ENCODE measurements at places on chromosomes 2 and 18.

GRCh38 chr2:11073251-11073650 is 82.0 kb upstream of the SLC66A3 start:
- no peak for DNase-seq

- no peak for DNase-seq
Measured at GRCh38 chr2:234587341-234588053, 90.6 kb upstream of the ARL4C start.

DNA sequence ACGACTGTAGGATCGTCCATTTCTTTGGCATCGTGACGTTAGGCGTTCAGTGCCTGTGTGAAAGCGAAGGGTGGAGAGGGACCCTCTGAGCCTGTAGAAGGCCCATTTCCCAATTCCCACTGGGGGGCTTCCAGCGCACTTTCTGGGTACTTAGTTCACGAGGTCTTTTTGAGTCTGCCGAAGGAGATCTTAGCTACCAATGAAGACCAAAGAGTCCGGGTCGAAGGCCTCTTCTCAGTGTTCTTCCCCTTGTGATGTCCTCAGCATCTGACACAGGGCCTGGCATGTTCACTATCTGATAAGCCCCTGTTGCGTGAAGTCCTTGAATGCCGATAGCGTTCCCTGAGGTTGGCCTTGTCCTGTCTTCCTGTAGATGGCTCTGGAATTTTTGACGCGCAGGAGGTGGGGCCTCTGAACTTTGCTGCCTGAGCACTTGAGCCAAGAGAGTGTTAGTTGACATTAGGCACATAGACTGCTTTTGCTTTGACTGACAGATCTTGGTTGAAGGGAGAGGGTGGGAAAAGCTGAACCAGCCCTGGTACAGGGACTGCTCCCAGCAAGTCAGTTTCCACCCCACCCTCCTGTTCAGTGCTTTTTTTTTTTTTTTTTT is 52.8 kb downstream of the LDLRAD4 start:
- no peak for DNase-seq

DNA sequence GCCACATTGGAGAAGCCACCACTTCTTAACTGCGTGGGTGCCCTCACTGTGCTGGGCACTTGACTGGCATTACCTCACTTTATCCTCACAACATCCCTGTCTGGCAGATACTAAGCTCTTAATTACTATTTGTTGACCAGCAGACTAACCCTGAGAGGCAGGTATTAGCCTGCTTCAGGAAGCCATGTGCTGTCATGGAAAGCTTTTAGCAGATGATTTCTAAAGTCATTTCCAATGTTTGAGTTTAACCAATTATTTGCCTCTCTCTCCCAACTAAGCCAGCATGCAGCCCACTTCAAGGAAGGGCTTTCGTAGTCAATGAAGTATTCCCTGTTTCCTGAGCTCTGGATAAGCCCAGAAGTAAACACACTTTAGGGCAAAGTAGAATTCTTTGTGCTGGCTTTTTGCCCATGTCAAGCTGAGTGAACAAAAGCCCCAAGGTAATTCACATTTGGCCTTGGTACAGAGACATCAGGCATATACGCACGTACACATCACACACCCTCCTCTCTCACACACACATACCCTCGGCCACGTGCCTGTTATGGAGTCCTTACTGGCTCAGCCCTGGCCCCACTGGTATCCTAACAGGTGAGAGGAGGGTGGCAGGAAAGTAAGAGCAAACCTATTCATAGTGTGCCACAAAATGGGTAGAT is 108.6 kb downstream of the C1D start:
- peak; percentile 34 for DNase-seq

DNA sequence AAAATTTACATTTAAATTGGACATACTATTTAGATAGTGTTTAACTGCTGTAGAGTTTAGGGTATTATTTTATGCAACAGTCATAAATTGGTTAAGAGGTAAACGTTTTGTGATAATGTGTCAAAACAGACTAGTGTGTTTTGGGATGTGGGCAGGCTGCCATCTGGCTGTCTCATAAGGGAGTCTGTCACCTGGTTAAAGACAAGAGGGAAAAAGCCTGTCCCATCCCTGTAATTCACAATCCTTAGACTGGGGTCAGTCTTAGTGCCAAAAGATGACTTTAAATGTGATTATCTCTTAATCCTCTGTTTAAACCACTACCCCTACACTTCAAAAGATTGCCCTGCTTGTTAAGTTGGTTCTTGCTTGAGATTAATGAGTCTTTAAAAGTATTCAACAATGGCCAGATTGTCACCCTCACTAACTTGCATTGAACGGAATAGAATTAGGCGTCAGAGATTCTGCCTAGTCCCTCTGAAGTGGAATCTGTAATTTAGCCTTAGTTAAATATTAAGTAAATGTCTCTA is 59.2 kb downstream of the SGPP2 start:
- no peak for DNase-seq

- DNase-seq = no peak
Measured at GRCh38 chr18:74524097-74524496, 10.2 kb upstream of the CNDP1 start.

DNA sequence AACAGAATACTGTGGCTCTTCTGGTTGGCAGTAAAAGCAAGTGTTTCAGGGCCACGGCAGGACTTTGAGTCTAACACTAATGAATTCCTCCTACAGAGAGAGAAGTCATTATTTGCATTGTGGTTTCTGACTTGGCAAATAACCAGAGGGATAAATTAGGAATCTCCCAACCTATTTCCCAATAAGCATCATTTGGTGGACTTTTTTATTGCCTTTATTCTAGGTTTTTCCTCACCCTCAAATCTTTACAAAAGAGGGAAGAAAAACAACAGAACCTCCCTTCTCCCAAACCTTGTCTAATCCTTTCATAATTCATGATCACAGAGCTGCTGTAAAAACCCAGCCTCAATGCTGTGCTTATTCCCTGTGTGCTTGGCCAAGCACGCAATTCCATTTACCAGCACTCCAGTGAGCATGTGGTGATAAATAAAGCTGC is 179.7 kb downstream of the AGPS start:
- DNase-seq = no peak

DNA sequence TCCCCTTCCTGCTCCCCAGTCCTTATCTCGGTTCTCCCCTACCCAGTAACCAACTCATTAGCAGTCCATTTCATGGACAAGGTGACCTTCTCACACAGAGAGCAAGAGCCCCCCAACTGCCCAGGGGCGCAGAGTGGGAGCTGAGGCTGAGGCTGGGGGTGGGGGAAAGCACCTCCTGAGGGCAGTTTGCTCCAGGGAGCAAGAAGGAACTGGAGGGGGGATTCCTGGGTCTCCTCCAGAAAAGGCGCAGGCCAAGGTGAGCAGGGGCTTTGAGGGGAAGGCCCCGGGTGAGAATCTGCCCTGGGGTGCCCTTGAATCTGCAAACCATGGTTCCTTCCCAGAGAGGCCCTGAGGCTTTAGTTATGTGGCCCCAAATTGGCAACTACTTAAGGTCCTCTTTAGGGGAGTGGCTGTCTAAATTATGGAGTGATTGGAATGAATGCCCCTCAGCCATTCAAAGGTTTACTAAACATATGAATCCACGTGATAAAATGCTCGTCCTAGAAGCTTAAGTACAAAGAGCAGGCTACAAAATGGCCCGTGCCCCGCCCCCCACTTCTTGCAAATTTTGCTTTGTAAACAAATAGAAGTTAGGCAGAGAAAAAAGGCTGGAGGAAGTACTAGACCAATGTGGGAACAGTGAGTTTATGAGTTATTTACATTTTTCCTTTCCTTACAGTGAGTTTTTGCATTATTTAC is 123.5 kb upstream of the HS6ST1 start:
- no peak for DNase-seq
